ENCODE measurements at places on chromosomes 4 and X. TPM values are rescaled to one million over a fixed set of nuclear protein-coding genes. Genes with fewer than 3 reads are reported as not detected.

Gene GPR82
- not detected for total RNA-seq

Gene FGD1
- 17.9 TPM for total RNA-seq

Gene RHOH
- total RNA-seq, result not detected

Gene DCAF16
- total RNA-seq, result 19.5 TPM

GRCh38 chr4:187827631-187828030 lies 167.9 kb upstream of the ZFP42 start:
- no peak overlapping the region for H3K4me3 ChIP-seq
- H3K4me1 ChIP-seq, result peaks cover 8% of the 10 kb centered on the region

DNA sequence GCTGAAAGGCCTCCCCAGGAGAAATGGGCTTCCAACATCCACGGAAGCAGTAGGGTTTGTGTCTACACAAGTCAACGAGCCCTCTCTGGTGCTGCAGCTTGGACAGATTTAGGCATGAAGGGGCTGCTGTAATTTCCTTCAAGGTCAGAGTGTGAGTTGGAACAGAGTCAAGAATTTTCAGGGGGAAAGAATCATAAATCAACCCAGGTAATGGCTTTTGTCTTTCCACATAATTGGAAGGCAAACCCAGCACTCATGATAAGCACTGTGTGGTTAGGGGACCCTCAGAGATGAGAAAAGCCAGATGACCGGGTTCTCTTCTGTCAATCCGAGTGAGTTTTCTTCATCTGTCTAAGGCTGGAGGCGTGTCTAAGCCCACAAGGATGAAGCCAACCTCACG lies 78.6 kb upstream of the MXRA5 start:
- no peaks in the 10 kb centered on the region for H3K36me3 ChIP-seq
- H3K27ac ChIP-seq, result no peak overlapping the region
- no peaks in the 10 kb centered on the region for H3K27me3 ChIP-seq
- no peak overlapping the region for H3K4me3 ChIP-seq
- H3K4me1 ChIP-seq, result no peaks in the 10 kb centered on the region

- no peak overlapping the region for H3K27ac ChIP-seq
- no peak overlapping the region for H3K4me3 ChIP-seq
- no peaks in the 10 kb centered on the region for H3K4me1 ChIP-seq
- no peak for DNase-seq
- peaks cover 2% of the 10 kb centered on the region for H3K27me3 ChIP-seq
Observed at GRCh38 chr4:176601124-176601523, 191.6 kb downstream of the VEGFC start.

DNA sequence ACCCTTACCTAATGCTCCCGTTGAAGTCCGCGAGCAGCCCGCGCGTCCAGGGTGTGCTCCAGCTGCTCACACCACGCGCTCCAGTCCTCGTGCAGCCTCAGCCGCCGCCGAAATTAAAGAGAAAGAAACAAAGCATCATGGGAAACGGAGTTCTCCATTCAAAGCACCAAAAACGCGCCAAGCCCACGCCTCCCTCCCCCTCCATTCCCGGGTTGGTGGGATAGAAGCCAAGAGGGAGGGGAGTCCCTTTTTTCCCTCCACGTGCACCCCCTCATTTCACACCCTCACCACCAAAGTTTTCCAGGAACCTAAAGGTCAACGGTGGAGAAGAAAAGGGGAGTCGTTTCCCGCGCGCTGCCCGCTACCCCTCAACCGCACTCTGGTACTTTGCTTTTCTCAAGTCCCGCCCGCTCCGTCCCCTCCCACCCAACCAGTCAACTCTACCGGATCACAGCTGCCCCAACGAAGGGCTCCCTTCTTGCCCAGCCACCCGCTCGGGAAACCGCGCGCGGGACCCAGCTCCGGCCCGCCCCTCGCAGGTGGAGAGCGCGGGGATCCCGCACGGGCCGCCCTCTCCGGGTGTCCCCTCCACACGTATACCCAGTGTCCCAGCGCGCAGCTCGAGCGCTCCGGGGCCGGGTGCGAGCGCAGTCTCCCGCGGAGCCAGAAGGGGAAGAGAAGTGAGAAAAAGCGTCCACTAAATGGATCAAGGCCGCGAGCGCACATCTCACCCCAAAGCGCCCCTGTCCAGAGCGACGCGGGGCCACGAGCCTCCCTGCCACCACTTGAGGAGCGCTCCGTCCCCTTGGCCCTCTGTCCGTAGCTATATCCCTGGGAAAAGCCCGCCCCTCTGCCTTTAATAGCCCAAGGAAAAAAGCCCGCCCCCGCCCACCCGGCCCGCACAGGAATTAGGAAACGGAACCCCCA lies 65.1 kb upstream of the CCDC160 start:
- no peak overlapping the region for H3K4me3 ChIP-seq
- no peaks in the 10 kb centered on the region for H3K36me3 ChIP-seq
- DNase-seq, result no peak

DNA sequence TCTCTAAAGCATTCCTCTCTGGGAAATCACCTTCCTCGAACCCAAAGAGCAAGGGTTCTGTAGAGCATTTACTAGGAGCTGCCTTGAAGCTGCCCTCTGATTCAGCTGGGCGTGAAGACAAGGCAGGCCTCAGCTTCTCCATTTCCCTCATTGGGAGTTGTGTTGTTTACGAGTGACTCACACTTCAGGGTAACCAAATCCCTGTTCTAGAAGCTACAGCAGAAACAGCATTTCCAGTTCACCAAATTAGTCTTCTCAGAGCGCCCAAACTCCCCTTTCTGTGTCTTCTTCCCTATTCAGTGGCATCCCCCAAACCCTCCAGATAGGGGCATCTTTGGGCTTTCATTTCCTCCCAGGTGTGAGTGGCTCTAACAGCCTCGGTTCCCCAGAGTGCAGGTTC lies 863 bp upstream of the XPNPEP2 start:
- peaks cover 14% of the 10 kb centered on the region for H3K4me1 ChIP-seq
- no peak overlapping the region for H3K27ac ChIP-seq
- H3K27me3 ChIP-seq, result peaks cover 15% of the 10 kb centered on the region
- DNase-seq, result peak; percentile 39

- H3K27ac ChIP-seq, result peak overlapping the region; percentile 91
- H3K4me3 ChIP-seq, result peak overlapping the region; percentile 90
- H3K4me1 ChIP-seq, result peaks cover 28% of the 10 kb centered on the region
- DNase-seq, result no peak
- H3K36me3 ChIP-seq, result peaks cover 15% of the 10 kb centered on the region
Observed at GRCh38 chr4:6715704-6716017, 313 bp upstream of the BLOC1S4 start.

GRCh38 chrX:102345916-102346315 lies 93.9 kb downstream of the NXF2B start:
- H3K27ac ChIP-seq, result no peak overlapping the region
- no peaks in the 10 kb centered on the region for H3K36me3 ChIP-seq
- H3K27me3 ChIP-seq, result peaks cover 4% of the 10 kb centered on the region
- H3K4me3 ChIP-seq, result no peak overlapping the region
- peak; percentile 22 for DNase-seq
- H3K4me1 ChIP-seq, result no peaks in the 10 kb centered on the region

Data from HFFc6 (cell line).